ENCODE measurements at places on chromosomes 7 and 10.
A peak's percentile ranks its signal among the peaks of the same experiment; 100 is the strongest.

DNA sequence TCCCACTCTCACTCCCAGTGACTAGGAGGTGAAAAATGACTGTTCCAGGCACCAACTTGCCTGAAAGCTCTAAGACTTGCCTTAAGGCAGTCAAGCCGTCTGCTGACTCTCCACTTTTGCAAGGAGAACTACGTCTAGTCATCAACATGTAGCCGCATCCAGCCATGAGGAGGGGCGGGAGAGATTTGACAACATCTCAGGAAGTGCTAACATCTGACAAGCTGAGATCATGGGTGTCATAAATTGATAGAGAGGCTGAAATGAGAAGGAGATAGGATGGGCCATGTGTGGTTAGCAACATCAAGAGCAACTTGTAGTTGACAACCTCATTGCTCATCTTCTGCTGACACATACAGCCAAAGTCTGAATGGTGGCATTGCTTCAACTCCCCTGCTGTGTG lies 9.0 kb upstream of the TBXAS1 start:
- no peak for DNase-seq

- DNase-seq, result no peak
Observed at GRCh38 chr7:70701477-70701876, 430.5 kb upstream of the GALNT17 start.

GRCh38 chr10:131892806-131893675 lies 7.8 kb upstream of the PPP2R2D start:
- DNase-seq, result no peak

GRCh38 chr10:99999319-100000108 lies 10.2 kb downstream of the DNMBP start:
- no peak for DNase-seq

- DNase-seq, result no peak
Observed at GRCh38 chr10:94397549-94398370, 4.6 kb upstream of the TBC1D12 start.

DNA sequence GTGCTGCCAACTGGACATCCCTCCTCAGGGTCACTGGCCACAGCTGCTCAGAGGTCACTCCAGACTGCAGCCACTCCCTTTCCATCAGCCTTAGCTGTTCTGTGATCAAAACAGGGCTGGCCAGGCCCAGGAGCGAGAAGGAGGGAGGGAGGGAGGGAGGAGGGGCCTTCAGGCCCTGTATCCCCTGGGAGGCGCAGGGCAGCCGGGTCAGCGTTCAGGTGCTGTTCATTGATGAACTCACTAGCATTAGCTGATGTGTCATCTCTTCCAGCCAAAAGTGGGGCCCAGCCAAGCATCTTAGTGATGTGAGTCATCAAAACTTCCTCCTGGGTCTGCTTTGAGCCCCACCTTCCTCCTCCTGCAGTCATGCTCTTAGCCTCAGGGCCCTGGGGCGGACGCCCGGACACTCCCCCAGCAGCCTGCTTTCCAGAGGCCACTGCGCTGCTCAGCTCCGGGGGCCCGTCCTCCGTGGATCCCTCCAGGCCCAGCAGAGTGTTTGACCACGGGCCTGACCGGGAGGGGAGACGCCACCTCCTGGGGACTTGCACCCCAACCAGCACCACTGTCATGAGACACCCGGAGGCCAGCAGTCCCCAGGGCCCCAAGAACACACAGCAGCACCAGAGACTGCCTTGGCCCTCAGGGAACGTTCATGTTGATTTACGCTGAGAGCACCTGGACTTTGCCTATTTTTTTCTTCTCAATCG lies 149.2 kb downstream of the PRKAG2 start:
- no peak for DNase-seq

GRCh38 chr7:36405409-36405803 lies 15.7 kb downstream of the ANLN start:
- DNase-seq, result no peak

GRCh38 chr7:158015403-158016179 lies 572.0 kb downstream of the PTPRN2 start:
- DNase-seq, result no peak

DNA sequence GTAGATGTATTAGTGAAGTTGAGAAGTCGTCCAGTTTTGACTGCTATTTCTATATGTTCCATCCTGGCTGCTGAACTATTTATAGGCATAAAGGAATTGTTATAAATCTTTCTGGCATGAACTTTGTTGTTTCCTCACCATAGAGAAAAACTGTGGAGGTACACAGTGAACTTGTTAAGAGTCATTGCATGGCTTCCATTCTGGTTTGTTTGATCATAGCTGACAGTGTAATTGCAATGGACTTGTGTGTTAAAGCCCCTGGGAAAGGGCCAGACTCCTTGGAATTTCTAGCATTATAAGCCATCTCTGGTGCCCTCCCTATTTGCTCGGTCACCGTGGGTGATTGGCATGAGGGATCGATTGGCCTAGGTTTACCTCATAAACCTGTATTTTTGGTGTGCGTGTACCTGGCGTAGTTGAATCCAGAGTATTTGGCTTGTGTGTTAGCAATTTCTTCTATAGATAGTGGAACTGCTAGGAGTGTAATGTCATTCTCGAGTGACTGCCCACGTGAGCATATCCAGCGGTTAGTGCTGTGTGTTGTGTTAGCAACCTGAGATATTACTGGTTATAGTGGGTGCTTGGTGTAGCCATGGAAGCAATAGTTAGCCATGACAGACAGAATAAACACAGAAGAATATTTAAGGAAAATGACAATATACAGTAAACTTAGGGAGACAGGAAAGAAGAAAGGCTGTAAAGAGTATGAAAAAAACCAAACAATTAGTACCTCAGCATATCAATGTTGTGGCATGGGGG lies 5.9 kb upstream of the SYPL1 start:
- DNase-seq, result no peak

DNA sequence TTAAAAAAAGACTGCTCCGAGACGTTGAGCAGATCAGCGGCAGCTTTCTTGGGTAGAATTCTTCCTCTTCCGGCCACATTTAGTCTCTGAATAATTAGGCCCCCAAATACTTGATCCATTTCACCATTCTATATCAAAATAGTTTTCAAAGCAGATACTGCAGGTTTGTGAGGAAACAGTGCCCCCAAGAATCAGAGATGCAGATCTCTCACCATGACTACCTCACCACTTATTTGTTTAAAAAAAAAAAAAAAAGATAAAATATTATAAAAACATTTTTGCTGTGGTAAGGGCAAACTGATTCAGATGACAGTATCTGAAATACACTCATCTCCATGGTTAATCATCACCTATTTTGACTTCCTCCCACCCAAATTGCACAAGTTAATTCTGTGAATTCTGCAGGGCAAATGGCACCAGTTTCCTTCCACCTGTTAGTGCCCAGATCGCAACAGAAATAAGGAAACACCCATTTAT lies 210.4 kb downstream of the FAM107B start:
- no peak for DNase-seq

GRCh38 chr10:113309791-113310190 lies 243.1 kb upstream of the HABP2 start:
- DNase-seq, result no peak

- no peak for DNase-seq
Observed at GRCh38 chr10:87987206-87987605, 123.8 kb downstream of the PTEN start.

- no peak for DNase-seq
Observed at GRCh38 chr7:130309986-130310385, 17.0 kb downstream of the CPA4 start.

DNA sequence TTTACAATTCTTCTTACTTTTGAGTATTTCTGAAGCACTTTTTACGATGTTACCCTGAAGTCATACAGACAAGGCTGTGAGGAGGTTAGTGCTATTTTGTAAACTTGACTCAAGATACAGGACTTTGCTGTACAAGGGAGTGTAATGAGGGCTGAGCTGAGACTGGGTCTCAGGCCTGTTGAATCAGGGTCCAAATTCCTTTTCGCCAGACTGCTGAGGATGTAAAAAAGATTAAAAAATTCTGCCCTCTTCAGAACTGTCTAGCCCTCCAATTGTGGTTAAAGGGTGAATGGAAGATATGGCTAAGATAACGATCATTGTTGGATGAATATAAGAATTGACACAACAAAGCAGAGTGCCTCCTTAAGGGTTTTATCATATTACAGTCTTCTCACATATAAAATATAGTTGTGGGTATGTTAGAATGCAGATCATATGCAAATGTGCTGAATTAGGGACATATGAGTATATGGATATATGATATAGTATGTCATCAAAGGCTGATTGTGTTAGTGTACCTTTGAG lies 165.4 kb downstream of the SUGCT start:
- no peak for DNase-seq

GRCh38 chr7:50703654-50704053 lies 79.0 kb downstream of the GRB10 start:
- DNase-seq, result no peak

DNA sequence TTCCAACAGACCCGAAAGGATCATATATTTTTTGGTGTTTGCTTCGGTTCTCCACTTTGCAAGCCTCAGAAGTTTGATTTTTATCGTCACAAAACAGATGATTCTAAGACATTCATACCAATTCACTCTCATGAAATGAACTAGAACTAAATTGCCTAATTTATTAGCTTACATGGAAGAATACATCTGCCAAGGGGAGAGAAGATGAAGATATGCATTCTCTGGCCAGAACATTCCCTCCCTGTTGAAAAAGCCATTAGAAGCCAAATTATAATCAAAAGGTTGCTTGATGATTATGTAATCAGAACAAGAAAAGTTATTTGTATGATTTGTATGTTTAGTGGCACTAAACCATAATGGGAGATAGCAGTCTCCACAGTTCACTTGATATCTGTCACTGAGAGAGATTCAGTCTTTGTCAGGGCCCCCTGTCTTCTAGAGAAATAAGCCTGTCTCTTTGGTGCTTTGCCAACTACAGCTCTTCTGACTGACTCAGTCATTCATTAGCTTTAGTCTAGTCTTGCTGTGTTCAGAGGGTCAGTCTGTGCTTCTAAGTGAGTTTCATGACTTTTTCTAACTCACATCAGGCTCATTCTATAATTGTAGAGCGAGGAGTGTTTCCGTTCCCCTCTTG lies 95.3 kb upstream of the GNAI1 start:
- no peak for DNase-seq

DNA sequence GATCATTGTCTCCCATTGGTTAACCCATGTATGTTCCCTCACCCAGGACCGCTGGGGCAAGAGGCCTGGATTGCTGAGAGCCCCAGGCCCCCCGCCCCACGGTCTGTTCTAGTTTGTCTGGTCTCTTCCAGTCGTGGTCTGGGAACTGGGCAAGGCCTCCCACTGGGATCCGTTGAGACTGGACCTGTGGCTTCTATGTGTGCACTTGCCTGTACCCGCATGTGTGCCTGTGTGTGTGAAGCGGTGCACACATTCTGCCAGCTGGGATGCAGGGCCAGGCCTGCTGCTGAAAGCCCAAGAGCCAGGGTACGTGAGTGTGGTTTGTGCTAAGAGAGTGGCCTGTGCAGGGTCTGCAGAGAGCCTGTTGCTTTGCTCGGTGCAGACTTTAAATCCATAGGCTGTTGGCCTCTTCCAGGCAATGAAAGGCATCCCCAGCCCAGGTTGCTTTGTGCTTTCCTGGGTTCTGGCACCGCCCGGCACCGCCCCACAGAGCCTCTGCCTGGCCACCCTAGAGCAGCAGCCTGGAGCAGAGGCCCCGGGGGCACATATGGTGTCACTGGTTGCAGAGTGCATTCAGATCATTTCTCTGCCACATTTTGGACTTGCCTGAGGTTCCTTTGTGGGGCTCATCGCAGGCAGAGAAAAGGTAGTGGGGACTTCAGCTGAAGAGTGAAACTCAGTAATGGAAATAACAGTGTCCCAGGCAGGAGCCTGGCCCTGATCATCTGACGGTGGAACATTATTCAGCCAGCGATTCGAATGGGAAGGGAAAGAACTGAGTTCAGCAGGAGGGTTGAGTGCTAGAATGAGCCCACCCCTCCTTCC lies 215.5 kb downstream of the GLRX3 start:
- DNase-seq, result no peak

- DNase-seq, result no peak
Observed at GRCh38 chr10:120897343-120897742, 46.2 kb downstream of the WDR11 start.

GRCh38 chr7:66258409-66258808 lies 53.3 kb downstream of the TPST1 start:
- DNase-seq, result no peak

GRCh38 chr10:92241158-92241500 lies 49.7 kb downstream of the CPEB3 start:
- no peak for DNase-seq

DNA sequence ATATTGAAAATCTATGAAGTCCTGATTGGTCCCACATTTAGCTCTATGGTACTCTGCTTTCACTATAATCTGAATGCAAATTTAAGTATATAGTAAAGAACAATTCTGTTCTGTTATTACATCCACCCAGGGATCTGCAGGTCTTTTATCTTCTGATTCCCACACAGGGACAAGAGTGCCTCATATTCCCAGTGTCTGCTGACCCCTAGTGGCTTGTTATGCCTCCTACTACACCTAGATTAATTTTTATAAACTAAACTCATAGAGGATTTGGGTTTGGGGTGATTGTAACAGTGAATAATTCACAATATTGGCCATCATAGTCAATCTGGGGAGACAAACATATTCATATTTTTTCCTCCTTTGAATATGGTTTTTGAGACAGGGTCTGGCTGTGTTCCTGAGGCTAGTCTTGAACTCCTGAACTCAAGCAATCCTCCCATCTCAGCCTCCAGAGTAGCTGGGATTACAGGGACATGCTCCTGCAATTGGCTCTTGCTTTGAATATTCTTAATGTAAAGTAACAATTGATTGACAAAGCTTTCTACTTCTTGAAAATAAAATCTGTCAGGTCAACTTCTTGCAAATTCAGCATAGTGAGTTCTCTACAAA lies 282.1 kb downstream of the KCND2 start:
- DNase-seq, result peak; percentile 11

- no peak for DNase-seq
Observed at GRCh38 chr7:5591278-5591874, 167.7 kb upstream of the TNRC18 start.

DNA sequence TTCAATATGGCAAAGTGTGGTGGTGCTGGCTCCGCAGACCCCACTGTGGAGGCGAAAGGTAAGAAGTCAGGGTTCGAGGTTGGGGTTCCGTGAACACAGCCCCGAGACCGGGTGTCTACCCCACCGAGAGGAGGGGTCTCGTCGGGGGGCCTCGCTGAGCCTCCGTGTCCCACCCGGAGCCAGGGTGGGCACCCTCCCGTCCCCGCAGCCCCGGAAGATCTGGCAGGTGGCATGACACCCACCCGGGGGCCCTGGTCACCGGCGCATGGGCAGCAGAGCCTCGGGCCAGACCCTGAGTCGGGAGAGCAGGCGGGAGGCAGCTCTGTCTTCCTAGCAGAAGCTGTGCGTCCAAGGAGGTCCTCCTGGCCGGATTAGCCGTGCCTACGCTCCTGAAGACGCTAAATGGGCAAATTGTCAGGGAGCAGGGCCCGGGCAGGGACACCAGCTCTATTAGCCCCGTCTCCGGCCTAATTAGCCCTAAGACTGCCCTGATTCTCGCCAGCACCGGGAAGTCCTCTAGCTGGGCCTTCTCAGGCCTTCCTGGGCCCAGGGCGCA lies 56.4 kb downstream of the UNCX start:
- DNase-seq, result no peak
